ENCODE measurements at places on chromosomes 12 and 14.

DNA sequence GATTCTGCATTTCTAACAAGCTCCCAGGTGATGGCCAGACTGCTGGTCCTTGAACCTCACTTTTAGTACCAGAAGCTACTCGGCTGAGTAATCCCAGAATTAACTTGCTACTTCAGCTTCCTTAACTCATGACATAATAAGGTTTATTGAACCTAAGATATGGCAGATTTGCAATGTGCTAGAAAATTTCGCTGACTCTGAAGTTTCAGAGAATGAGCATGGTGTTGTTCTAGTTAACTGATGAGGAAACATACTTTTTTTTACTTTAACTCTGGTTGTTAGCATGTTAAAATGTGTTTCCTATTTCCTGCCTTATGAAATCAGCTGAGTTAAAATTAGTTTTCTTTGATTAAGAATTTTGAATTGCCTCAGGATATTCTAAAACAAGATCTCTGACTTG is 23.1 kb upstream of the COX16 start:
- no peak for DNase-seq

GRCh38 chr14:30559638-30560091 is 707 bp downstream of the G2E3 start:
- peak; percentile 7 for DNase-seq

DNA sequence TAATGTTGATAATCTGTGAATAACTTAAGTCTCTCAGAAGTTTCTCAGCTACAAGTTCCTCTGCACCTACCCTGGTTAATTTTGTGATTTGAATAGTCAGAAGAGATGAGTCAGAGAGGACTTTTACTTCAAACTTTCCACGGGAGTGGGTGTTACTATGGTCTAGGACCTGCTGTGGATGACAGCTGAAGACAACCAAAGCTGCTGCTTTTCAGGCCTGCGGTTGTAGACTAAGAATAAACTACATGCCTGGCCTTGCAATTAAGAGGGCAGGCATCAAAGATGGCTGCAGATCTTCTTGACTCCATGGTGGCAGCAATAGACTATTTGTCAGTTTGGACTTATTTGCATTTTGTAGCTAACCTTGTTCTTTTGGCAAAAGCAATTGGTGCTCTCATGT is 227.1 kb upstream of the KRR1 start:
- DNase-seq: no peak

GRCh38 chr14:105218611-105219010 is 29.7 kb upstream of the BTBD6 start:
- DNase-seq: no peak

GRCh38 chr14:87869619-87870583 is 123.1 kb downstream of the GALC start:
- no peak for DNase-seq
